ENCODE measurements at places on chromosomes 2 and 18. TPM values are rescaled to one million over a fixed set of nuclear protein-coding genes. Genes with fewer than 3 reads are reported as not detected.

Gene LBX2
- total RNA-seq = 3.2 TPM

Gene CPLX4
- 0.24 TPM for total RNA-seq

Gene RMC1
- total RNA-seq = 27.3 TPM

Gene KRTCAP3
- 28.6 TPM for total RNA-seq

Gene RPRD1A
- 98.0 TPM for total RNA-seq

Gene SCN3A
- total RNA-seq = 0.72 TPM

Gene SCTR
- not detected for total RNA-seq

Gene TFPI
- total RNA-seq = 19.0 TPM

Gene STAT4
- 13.6 TPM for total RNA-seq

Gene ITSN2
- total RNA-seq = 35.2 TPM

Gene SIGLEC15
- 1.2 TPM for total RNA-seq

Gene EXOC6B
- total RNA-seq = 45.8 TPM

Gene C2orf76
- 3.4 TPM for total RNA-seq

Gene SCG2
- total RNA-seq = 0.24 TPM

Gene LPIN2
- 5.1 TPM for total RNA-seq

Gene TYMS
- total RNA-seq = 6.7 TPM

Gene INO80C
- total RNA-seq = 7.0 TPM

Gene CIDEA
- total RNA-seq = 4.3 TPM

Gene EGR4
- not detected for total RNA-seq

Gene CCDC141
- not detected for total RNA-seq

Gene ADD2
- total RNA-seq = not detected

Gene ERICH2
- 0.72 TPM for total RNA-seq

Gene SERPINB5
- 1,115 TPM for total RNA-seq

Gene ECEL1
- total RNA-seq = not detected

Gene KCNG2
- not detected for total RNA-seq

Gene UGT1A10
- not detected for total RNA-seq

Gene GCG
- total RNA-seq = not detected

Gene FBXO48
- 0.24 TPM for total RNA-seq

Gene CREG2
- 1.7 TPM for total RNA-seq

Gene CNPPD1
- total RNA-seq = 30.9 TPM

Gene ACOXL
- total RNA-seq = not detected

Gene MGAT5
- 51.8 TPM for total RNA-seq

Gene C2orf72
- 0.24 TPM for total RNA-seq

Gene CAVIN2
- 1.7 TPM for total RNA-seq

Data from tracheal epithelial cell (primary cell).